Amygdala (tissue), 56 donors: ENCODE measurements at places on chromosomes 6 and 20.
A peak's percentile ranks its signal among the peaks of the same experiment; 100 is the strongest.

GRCh38 chr20:16552015-16552414, 21.2 kb downstream of the KIF16B start:
- no peak for DNase-seq

DNA sequence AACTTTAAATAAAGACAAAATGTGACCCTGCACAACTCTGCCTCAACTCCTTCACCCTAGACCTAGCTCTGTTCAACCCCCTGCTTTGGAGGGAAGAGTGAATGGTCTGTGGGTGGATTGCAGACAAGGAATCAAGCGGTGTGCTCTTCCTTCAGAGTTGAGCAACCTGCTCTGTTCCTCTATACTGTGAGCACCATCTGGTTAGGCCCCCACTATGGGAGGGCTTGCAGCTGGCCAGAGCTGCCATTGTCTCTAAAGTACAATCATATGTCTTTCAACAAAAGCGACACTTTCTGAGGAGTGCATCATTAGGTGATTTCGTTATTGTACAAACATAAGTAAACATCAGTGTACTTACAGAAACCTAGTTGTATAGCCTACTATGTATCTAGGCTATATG, 406.1 kb upstream of the MARCKS start:
- DNase-seq: no peak

DNA sequence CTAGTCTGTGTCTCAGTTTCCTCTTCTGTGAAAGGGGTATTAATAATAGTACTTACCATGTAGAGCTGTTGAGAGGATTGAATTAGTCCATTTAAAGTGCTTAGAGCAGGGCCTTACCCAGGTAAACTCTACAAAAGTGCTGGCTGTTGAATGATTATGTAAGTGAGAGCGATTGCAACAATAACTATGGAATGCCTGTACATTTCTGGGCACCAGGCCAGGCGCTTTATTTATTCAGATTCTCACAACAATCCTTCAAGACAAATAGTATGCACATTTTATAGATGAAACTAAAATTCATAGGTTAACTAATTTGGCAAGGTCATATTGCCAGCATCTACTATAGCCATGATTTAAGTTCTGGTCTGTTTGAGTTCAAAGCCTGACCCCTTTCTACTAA, 78.3 kb upstream of the MMS22L start:
- no peak for DNase-seq

DNA sequence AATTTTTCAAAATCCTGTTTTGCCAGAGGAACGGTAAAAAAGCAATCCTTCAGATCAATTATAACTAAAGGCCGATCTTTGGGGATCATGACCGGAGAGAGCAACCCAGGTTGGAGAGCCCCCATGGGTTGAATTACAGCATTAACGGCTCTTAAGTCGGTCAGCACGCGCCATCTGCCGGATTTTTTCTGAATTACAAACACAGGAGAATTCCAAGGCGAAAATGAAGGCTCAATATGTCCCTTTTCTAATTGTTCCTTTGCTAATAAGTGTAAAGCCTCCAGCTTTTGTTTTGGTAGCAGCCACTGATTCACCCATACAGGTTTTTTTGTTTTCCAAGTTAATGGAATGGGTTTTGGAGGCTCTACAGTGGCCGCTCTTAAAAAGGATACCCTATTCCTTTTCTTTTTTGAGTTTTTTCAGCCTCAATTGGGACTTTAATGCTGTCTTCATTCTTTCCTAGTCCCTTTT, 16.9 kb upstream of the PTCRA start:
- peak; percentile 66 for DNase-seq

DNA sequence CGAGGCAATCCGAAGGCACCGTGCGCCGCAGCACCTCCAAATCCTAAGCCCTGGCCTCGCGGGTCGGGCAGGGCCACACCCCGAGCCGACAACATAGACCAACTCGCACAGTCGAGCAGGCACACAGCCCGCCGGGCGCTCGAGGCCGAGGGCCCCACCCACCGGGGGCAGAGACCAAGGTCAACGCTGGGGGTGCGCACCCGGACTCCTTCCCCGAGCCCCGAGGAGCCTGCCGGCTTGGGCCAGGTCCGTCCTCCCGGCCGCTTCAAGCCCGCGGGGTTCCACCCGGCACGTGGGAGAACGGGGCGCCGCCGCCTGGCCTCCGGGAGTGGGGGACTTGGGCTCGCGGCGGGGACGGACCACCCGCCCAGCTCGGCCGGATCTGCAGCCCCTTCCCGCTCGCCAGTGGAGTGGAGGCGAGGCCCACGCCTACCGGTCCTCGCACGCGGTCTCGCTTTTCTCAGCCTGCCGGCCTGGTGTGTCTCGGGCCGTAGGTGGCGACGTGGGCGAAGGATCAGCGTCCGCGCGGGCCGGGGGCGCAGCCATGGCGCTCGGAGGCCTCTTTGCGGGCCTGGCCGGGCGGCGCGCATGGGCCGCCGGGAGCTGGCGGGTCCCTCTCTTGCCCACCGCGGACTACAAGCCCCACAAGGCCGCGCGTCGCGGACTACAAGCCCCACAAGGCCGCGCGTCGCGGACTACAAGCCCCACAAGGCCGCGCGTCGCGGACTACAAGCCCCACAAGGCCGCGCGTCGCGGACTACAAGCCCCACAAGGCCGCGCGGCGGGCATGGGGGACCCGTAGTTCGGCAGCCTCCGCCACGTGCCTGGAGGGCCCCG, at the start of gene UCKL1:
Gene UCKL1 (minus strand): TSS at position 590 of the 837 bp plus-strand sequence. CDS start 44 bp downstream, at position 546.
- peak; percentile 78 for DNase-seq

- DNase-seq: no peak
These were observed 488.0 kb downstream of the BCKDHB start for GRCh38 chr6:80594461-80594860.

DNA sequence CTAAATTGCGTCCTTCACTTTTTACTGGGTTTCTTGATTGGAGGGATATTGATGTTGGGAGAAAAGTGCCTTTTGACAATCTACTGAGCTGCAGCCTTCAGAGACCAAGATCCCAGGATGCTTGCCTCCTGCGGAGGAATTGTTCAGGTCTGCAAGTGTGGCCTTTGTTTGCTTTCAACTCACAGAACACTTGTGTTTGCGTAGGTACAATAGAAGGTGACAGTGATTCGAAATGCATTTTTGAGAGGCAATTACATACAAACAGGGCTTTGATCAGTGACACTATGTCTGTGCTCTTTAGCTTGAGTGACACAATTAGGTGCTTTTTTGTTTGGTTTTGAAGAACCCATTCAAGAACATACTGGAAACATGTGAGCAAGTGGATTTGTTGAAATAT, 600.6 kb downstream of the QKI start:
- DNase-seq: no peak

DNA sequence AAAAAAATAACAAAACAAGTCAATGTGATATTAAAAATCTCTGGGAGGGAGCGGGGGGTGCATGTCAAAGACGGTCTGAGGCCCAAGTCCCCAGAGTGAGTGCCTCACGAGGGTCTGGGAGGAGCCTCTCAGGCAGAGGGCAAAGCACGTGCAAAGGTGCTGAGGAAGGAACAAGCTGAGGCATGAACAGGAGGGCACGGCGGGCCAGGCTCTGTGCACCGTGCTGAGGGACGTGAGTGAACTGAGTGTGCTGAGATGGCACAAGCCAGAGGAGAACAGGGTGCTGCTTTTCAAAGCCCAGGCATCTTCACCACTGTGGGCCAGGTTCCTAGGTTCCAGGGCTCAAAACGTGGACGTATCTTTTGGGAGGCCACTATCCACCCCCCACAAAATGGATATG, 142.1 kb upstream of the PHACTR3 start:
- no peak for DNase-seq

GRCh38 chr6:51926125-51926524, 161.3 kb downstream of the PKHD1 start:
- no peak for DNase-seq

- DNase-seq: peak; percentile 83
These were observed 448 bp upstream of the RIN2 start for GRCh38 chr20:19757487-19758132.

DNA sequence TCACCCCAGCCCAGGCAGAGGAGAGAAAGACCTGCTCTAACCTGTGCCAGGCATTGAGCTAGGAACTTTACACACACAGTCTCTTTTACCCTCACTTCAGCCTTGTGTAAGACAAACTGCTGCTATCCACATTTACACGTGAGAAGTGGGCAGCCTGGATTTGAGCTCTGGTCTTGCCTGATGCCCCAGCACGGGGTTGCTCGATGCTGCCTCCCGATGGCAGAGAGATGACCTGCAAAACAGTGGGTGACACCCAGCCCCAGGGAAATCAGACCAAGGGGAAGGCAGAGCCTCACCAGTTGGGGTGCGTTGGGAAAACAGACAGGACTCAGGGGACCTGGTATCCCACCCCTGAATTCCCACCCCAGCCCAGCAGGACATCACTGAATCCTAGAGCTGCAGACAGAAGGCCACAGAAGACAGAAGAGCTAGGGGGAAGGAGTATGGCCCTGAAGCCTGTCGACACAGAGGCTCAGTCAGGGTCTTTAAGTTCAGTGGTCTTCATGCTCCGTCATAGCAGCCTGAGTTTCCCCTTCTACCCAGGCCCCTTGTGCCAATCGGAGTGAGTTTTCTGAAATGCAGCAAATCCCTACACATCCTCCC, 990 bp downstream of the BPI start:
- no peak for DNase-seq

DNA sequence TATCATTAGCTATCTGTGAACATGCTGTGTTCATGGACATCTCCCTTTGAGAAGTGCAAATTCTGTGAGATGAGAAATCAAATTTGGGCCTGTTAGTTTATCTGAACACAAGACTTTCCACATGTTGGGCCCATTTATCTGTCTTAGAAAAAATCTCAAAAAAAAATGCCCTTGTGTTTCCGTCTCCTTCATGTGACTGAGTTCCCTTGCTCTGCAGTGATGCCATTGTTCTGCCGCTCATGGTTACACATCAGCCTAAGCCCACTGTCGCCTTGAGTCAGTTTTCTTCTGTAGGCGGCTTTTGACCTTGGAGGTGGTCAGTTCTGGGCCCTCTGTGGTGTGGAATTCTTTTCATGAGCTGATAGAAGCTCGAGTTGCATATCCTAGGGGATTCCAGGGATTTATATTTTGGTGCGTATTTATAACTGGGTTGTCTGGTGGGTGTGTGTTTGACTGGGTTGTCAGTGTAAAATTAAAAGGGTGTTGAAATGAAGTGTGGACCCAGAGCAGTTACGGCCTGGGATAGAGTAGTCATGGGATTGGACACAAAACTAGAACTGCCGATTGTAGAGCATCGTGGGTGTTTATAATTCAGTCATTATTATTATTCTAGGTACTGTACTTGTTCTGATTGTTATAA, 156.7 kb downstream of the JARID2 start:
- DNase-seq: no peak

DNA sequence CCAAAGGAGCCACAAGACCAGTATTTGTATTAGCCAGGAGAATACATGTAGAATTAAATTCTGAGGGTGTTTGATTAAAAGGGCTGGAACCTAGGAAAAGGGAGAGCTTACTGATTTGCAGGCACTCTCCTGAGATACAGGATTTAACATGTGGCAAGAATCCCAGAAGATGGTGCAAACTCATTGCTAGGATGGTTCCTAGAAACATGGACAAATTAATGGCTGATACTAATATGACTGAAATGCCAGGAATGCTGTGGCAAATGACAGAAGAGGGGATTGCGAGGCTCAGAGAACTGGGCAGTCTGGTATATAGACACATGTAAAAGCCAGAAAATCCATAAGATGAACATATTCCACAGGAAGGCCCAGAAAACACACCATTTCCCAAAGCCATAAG, 118.1 kb downstream of the RWDD2A start:
- no peak for DNase-seq

DNA sequence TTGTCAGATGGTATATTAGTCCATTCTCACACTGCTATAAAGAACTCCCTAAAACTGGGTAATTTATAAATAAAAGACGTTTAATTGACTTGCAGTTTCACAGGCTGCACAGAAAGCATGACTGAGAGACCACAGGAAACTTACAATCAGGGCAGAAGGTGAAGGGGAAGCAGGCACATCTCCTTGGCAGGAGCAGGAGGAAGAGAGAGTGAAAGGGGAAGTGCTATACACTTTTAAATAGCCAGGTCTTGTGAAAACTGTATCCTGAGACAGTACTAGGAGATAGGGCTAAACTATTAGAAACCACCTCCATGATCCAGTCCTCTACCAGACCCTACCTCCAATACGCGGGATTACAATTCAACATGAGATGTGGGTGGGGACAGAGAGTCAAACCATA, 193.9 kb upstream of the KCNG1 start:
- DNase-seq: no peak

DNA sequence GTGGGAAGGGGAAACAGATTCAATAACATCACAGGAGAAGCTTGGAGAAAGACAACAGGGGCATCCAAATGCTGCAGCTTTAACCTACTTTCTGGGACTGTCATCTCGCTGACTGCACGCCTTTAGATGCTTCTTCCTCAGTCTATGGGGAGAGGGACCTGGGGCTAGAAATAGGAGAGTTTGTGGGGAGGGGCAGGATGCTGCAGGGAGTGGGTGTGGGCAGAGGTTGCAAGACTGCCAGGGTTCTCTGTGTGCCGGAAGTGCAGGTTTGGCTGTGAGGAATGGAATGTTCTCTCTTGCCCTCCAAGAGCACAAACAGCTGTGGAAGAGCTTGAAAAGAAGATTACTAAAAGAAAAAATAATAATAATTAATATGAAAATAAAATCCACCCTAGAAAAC, 93.2 kb downstream of the FOXO3 start:
- DNase-seq: no peak

- no peak for DNase-seq
These were observed 186.0 kb upstream of the POU3F2 start for GRCh38 chr6:98648211-98648914.

GRCh38 chr20:18144541-18145099, 7.0 kb downstream of the KAT14 start:
- DNase-seq: no peak

DNA sequence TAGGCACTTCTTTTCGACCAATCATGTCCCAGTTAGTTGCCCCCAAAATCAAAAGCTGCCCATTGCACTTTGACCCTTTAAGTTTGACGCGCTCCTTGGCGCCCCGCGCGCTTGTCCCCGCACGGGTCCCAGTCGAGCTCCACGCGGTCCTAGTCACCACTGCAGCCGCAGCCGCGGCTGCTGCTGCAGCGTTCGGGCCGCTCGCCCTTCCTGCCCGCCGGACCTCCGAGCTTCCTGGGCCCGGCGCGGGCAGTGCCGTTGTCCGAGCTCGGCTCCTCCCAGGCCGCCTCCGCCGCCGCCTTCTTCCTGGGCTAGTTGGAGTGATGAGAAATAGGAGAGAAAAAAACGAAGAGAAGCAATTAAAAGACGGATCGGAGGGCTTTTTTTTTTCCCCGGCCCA, 185.7 kb upstream of the COL21A1 start:
- no peak for DNase-seq

DNA sequence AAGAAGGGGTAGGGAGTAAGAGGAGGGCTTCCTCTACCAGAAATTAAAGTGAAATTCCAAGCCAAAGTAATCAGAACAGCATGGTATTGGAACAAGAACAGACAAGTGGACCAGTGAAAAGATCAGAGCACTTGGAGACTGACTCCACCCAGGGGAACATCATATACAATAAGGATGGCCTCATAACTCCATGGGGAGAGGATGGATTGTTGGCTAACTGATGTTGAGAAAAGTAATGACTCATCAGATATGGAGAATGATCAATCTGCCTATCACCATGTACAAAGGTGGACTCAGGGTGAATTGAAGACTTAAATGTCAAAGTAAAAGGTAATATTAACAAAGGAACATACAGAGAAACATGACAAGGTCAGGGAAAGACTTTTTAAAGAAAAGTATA, 12.8 kb downstream of the SLC22A3 start:
- DNase-seq: no peak

GRCh38 chr6:162119341-162119740, 608.2 kb downstream of the PRKN start:
- no peak for DNase-seq
